Right cardiac atrium (tissue), 5 donors: ENCODE measurements at places on chromosomes 11 and 22.
A peak's percentile ranks its signal among the peaks of the same experiment; 100 is the strongest.

DNA sequence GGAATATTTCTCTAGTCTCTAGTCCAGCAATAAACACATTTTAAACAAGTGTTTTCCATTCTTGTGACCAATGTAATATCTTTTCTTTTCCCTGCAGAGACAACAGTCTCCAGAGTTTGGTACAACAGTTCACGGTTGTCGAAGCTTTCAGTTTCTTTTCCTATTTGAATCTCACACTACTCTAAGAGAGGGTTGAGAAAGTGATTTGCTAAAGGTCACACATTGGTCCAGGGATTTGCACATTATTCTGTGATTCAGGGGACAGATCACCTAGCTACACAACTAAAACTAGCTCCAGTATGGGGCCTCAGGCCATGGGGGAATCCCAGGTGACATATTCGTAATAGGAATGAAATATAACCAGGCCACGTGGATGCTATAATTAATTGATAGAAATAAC lies 132.5 kb downstream of the HIPK3 start:
- DNase-seq, result no peak

DNA sequence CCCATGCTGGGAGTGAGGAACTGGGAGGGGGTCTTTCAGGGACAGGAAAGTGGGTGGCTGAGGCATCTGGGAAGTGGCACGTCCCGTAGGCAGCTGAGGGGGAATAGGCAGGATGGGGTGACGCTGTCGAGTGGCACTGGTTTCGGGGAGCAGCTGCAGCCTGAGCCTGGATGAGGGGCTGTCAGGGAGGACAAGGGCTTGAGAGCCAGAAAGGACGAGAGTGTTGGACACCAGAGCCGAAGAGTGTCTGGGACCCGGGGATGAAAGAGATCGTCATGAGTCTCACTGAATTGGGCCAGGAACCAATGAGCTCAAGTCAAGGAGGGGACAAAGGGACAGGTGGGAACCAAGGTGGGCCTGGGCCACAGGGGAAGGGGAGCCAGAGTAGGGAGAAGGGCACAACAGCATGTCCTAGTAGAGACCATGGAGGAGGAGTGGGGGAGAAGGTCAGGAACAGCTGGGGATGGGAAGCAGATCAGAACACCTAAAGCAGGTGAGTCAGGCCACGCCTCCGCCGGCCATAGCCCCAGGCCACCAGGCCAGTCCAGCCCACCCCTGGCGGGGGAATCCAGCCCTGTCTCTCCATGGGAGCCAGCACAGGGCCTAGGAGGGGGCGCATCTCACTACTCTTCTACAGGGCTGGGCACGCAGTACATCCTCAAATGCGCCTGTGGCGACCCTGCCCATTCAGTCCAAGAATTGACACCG lies 4.2 kb downstream of the RAB3IL1 start:
- peak; percentile 43 for DNase-seq

DNA sequence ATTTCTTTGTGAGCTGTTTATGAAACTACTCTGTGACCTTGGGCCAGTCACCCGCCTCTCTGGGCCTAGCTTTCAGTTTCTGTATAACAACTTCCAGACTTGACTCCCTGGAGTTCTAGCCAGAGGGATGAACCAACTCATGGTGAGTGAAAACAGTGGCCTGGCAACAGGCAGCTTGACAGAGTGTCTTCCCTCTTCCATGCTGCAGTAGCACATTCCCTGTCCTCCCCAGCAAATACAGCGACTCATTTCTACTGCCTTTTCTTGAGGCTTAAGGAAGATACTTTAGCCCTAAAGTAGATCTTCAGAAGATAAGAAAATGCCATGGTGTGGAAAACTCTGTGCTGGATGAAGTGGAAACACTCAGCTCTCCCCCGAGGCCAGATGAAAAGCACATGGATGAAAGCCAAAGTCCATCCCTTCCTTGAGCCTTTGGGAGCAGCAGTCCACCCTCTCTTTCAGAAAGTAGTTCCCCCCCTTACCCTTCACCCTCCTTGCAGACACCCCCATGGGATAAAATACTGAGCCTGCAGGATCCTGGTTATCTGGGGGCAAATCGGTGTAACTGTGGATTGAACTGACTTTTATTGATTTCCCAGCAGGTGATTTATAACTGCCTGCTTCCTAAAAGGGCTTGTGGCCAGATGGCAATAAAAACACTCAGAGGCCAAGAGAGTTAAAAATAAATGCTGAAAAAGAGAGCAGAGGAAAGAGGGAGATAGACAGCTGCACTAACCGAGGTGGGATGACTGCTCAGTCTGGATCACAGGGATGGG lies 24.1 kb downstream of the IRAG1 start:
- DNase-seq, result no peak

GRCh38 chr22:39405346-39406085 lies 5.9 kb downstream of the TAB1 start:
- DNase-seq, result peak; percentile 73

GRCh38 chr11:61978703-61979661 lies 11.5 kb upstream of the FTH1 start:
- no peak for DNase-seq

DNA sequence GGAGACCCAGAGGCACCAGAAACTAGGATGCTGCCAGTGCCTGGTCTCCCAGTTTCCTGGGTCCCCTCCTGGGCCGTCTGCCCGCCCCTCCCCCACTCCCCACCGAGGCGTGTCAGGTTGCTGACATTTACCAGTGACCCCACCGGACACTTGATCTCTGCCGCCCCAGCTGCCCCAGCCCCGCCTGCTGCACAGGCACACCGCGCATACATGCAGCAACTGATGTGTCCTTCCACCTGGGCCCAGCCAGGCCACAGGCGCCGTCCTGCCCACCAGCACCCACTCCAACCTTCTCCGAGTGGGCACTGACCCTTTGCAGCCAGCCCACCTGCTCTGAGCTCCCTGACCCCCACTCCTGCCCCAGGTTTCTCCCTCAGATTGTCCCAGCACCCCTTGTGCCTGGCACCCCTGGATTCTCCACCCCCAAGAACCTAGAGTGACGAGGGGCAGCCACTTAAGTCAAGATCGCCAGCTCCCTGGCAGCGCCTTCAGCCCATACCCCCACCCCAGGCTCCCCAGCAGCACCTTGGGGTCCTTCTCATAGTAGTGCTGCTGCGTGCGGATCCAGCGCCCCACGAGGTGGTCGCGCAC lies 548 bp downstream of the PYGM start:
- DNase-seq, result peak; percentile 71

DNA sequence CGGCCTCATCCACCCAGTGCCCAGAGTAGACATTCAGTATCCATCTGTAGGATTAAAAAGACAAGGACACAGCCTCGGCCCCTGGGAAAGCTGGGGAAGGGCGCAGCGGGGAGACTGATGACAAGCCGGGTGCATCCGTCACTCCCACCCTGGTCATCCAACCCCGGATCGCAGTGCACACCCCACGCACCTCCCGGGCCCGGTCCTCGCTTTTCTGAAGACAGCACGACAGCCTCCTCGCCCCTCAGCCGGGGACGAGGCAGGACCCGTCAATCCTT lies 1.1 kb downstream of the FCHSD2 start:
- DNase-seq, result peak; percentile 74

DNA sequence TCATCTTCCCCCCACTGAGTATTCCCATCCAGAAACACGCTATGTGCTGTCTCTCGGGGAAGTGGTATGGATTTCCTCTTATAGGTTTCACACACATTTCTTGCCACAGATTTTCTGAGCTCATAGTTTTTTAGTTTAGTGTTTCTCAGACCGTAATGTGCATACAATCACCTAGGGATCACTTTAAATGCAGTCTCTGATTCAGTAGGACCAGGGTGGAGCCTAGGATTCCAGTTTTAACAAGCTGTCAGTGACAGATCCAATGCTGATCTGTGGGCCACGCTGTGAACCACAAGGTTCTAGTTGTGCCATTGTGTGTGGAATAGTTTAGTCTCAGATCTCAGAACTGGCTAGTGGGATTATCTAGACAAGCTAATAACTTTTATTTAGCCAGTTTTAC lies 23.7 kb upstream of the CXCR5 start:
- DNase-seq, result no peak

DNA sequence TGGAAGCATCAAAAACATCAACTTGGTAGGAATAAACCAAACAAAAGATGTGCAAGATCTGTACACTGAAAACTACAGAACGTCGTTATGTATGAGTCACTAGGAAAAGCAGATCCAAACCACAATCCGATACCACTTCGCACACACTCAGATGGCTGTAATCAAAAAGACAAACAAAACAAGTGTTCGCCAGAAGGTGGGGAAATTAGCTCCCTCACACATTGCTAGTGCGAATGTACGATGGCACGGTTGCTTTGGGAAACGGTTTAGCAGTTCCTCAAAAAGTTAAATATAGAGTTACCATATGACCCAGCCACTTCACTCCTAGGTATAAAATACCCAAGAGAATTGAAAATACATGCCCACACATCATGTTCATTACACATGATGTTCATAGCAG lies 14.8 kb upstream of the CARD10 start:
- DNase-seq, result no peak

GRCh38 chr11:63901660-63902059 lies 15.3 kb downstream of the RCOR2 start:
- no peak for DNase-seq

- DNase-seq, result no peak
These were observed 7.3 kb downstream of the C11orf97 start for GRCh38 chr11:94519478-94520084.
